ENCODE measurements at places on chromosomes 1 and 21.

GRCh38 chr1:103336408-103336807 is 189.1 kb upstream of the RNPC3 start:
- no peak for DNase-seq

DNA sequence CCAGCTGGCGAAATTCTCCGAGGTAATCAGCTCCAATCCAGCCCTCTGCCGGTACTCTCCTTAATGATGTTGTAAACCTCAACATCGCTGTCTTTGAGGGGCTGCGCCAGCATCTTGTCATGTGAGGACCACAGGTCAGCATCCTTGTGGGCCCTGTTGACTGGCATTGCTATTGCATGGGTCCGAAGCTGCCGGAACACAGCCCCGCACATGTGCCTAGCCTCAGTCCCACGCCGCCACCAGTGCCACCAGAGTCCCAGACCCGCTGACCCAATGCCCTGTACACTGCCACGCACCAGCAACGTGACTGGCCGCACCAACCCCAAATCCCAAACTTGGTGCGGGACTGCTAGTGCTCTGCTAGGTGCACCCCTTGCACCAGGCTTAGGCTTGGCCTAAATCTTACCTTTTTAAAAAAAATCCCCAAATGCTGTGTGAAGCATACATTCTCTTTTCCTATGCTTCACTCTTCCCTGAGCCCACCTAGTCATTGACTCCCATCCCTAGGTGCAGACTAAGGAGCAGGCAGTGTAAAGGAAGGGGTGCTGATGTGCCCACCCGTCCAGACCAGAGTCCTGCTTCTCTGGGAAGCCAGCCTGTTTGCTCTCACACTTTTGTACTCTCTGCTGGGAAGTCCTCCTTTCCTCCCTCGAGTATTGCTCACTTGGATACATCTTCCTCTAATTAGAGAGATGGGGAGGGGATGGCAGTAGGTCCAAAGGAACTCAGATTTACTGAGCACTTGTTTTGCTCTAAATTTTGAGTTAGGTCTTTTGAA is 81.9 kb upstream of the ARTN start:
- no peak for DNase-seq

GRCh38 chr1:116855773-116856201 is 53.9 kb upstream of the PTGFRN start:
- no peak for DNase-seq

DNA sequence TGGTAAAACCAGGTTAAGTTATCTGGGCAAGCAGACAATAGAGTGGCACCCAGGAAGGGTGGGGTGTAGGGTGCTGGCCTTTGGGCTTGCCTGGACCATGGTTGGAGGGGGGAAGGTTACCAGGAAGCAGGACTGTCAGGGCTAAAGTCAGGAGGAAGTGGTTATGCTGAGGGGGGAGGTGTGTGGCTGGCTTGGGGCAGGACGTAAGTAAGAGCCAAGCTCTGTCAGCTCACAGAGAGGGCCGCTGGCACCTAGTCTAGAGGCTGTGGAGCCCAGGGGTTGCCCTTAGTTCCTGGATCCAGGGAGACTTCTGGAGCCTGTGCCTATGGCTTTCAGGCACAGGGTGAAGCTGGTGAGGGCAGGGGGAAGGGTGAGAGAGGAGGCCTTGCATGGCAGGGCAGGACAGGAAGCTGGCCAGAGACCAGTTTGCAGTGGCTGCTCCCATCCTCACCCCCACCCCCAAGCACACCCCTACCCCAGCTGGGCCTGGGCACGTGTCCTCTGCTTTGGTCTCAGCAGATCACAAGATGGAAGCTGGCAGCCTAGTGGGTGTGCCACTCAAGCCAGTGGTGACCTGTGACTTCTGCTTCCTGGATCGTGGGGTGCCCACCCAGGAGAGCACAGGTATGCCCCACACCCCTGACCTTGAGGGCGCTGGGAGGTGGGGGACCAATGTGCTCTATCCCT is 20.5 kb upstream of the SMYD3 start:
- no peak for DNase-seq

- no peak for DNase-seq
Observed at GRCh38 chr1:187513190-187513589, 684.4 kb downstream of the PLA2G4A start.

DNA sequence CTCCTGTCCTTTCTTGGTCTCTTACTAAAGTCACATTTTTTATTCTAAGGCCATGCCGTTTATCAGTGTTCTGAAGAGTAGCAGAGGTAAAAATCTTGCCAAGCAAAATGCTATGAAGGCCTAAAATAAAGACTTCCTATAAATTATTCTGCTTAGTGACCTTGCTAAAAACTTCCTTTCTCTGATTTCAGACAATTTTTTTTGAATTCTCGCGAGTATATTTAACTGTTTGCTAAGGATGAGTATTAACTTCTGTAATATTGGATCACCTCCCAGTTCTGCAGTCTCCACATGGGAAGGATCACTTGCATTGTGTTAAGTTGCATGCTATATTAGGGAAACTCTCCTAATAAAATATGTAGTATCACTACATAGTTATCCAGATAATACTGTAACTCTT is 123.4 kb upstream of the SNX7 start:
- DNase-seq: no peak

- DNase-seq: no peak
Observed at GRCh38 chr1:12644237-12644636, 352 bp downstream of the AADACL4 start.

DNA sequence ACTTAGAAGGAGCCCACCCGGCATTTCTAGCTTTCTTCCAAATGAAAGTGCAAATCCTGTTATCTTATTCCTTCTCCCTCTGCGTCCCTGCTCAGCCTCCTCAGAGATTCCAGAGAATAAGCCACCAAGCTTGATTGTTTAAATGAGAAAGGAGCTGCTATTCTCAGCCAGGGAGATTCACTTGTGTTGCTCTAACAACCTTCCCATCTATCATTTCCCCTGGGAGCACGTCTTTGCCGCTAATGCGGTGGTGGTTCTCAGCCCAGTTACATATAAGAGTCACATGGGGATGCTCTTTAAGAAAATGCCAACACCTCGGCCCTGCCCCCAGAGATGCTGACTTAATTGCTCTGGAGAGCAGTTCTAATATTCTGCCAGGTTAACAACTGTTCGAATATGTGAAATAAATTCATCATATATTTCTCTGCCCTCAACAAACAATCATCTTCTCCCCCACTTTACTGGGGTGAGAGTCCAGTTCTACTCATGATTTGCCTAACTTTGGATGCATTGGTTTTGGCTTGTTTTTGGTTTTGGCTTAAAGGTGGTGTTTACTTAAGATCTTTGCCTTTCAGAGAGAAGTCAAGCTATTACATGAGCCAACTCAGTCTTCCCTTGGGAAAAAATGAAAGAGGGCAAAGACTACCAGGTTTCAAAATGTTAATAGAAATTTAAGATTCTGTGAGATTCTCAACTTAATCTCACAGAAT is 213.9 kb downstream of the SEC16B start:
- no peak for DNase-seq

DNA sequence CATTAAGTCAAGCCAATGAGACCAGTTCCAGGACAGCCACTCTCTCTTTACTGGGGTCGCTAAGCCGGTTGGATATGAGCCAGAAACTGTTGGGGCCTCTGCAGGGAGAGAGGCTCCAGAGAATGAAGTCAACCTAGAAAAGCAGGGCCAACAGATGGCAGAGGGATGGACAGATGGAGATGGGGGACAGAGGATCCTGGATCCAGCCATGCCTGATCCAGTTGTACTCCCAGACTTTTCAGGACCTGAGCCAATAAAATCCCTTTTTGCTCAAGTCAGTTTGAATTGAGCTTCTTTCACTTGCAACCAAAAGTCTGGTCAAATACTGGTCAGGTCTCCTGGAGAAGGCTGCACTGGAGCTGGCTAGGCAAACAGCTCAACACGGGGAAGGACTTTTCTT is 2.2 kb downstream of the DHCR24 start:
- DNase-seq: no peak

DNA sequence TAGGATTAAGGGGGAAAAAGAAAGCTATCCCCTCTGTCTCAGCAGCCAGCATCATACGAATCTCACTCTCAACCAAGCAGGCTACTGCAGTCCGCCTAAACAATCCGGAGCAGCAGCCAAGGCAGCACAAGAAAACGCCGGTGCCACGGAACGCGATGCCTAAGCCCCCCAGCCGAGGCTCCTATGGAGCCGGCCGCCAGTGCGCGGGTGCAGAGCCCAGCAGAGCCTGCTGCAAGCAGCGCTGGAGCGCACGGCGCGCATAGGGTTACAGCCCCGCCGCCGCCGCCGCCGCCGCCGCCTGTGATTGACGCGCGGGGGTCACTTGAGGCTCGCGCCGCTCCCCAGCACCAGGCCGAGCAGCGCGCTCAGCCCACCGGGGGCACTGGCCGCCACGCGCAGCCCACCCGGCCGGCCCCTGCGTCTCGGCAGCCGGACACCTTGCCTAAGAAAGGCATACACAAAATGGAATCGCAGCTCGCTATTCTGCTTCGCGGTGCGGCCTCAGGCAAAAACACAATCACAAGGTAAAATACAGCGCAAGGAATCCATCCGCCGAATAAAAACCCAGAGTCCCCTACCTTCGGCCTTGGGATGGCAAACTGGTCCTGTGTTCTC is 780 bp downstream of the HIVEP3 start:
- DNase-seq: no peak

- no peak for DNase-seq
Observed at GRCh38 chr1:40036574-40036973, 4.0 kb upstream of the CAP1 start.

GRCh38 chr1:208748387-208749165 is 504.4 kb upstream of the PLXNA2 start:
- DNase-seq: no peak

GRCh38 chr1:67780637-67781036 is 52.6 kb downstream of the GNG12 start:
- DNase-seq: no peak

- no peak for DNase-seq
Observed at GRCh38 chr21:26444646-26445045, 128.4 kb downstream of the CYYR1 start.
